Stromal cell of bone marrow (primary cell): ENCODE measurements at places on chromosomes 2 and 18.

DNA sequence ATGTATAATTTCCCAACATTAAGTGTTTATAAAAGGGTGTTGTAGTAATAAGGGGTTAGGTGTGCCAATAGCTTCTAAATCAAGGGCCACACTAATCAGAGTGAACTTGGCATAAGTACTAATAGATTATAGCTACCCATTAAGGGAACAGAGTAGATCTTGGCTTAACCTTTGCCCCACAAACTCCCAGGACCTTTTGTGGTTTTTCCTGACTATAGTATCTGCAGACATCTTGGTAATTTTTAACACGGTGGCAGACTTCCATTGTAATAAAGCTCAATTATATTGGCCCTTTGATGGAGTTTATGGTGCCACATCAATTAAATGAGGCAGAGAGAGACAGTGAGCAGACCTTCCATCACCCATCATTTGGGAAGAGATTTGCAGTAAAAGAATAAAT is 358.5 kb upstream of the HNRNPA3 start:
- DNase-seq: no peak

DNA sequence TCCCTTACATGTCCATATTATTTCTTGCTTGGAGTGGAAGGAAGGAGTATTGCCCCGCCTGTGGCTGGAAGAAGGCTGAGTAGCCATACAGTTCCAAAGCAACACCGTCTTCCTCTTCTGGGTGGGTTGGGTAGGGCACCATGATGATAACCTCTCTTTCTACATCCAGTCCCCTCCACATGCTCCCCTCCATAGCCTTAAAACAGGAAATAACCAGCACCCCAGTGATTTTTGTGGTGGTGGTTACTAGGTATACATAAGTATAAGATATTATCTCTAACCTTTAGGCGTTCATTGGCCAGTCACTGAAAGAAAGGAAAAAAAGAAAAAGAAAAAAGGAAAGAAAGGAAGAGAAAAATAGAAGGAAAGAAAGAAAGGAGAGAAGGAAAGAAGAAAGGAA is 63.1 kb downstream of the CXCR4 start:
- no peak for DNase-seq

DNA sequence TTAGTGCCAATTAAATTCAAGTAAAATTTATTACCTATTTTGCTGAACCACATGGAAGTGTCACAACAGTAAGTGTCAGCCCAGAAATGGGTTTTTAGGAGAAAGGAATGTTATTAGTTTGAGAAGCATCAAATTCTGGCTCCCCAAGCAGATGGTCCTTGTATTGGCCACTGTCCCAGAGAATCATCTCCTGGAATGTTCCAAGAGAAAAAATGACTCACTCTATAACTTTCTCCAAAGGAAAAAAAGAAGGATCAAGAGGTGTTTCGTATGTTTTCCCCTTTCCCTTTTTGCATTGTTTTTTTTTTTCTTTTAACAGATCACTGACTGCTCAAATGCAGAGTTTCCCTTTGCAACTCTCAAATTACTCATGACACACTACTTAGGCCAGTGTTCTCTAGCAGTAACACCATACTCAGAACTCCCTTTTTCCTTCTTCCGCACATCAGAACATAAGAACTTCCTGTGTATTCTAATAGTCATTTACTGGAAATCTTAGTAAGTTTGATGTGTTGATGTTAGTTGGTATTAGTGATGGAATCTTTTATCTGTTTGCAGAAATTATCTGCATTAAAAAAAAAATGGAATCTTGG is 390.3 kb downstream of the GPD2 start:
- peak; percentile 53 for DNase-seq

DNA sequence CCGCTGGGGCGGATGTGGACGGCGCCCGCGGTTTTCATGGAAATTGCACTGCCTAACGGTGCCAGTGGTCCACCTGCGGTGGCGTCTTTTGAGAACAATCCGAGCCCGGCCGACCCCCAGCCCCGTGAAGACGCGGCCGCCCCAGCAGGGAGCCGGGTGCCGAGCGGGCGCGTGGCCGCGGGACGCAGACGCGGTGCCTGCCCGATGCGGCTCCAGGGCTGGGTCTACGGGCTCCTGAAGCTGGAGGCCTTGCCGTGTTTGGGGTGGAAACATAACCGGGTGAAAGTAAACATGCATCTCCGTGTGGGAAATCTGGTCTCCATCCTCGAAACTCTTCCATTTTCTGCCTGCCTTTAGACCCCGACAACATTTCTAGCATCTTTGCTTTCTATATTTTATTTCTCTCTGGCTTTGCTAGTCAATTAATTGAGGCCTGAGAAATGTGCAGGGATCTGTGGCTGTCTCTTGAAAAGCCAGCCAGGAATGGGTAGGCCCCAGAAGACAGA is 572 bp downstream of the INPP4A start:
- DNase-seq: no peak

DNA sequence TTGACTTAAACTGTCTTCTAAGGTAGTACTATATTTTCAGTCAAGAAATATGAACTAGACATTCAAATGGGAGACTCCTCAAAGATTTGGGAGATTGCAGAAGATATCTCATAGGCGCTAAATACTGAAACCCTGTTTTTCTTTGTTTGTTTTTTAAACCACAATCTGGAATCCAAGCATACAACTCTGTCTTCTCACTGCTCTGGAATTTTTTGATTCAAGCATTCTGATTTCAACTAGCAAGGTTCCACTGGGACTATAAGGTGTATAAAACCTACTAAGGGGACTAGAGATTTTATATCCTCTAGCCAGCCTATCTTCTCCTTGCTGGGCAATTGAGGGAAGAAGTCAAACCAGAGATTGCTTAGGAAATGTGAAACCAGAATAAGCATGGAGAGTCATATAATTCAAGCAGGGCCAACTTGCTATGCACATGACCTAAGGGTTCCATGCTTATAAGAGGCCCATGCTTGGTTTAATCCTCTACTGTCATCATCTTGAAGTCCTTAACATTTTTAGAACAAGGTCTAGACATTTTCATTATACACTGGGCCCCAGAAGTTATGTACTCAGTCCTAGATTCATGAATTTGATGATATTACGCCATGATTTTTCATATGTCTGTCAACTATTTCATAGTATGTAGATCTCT is 405.5 kb downstream of the PARD3B start:
- peak; percentile 8 for DNase-seq

- DNase-seq: no peak
Measured at GRCh38 chr18:47420130-47420529, 168.7 kb upstream of the SKOR2 start.

- no peak for DNase-seq
Measured at GRCh38 chr2:59761966-59762365, 791.5 kb downstream of the BCL11A start.

- no peak for DNase-seq
Measured at GRCh38 chr2:8998418-8999101, 4.9 kb downstream of the MBOAT2 start.

- DNase-seq: no peak
Measured at GRCh38 chr2:96239745-96240264, 26.0 kb downstream of the TMEM127 start.

DNA sequence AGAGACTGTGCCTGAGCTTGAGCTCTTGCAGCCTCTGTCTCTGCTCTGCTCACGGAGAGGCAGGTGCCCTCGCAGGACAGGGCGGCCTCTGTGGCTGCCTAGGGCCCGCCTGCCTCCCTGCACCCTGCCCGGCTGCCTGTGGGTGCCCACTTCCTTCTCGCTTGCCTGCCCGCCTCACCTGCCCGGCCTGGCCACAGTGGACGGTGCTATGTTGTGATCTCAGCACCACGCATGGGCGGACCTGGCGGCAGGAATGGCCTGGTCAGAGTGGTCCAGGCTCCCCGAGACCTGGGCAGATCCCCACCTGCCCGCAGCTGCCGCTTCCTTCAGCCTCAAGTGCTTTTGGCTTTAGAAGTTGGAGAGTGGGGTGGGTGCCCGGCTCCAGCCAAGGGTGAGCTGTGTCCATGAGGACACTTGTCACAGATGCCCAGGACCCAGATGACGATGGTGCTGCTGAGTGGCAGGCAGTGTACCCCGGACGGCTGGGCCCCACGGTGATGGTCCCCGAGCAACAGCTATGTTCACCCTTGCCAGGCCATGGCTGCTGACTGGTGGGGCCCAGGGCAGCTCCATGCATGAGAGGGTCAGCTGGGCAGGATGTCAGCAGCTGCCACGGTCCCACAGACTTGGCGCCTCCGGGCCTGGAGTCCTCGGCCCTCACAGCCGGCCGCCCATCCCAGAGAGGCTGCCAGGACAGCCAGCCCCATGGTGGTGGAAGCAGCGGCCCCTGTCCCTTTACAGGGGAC is 25.3 kb downstream of the RTP5 start:
- no peak for DNase-seq

GRCh38 chr18:45163871-45164270 is 451.4 kb upstream of the SLC14A2 start:
- DNase-seq: no peak

- DNase-seq: no peak
Measured at GRCh38 chr2:120750488-120751210, 15.0 kb downstream of the GLI2 start.

- DNase-seq: peak; percentile 33
Measured at GRCh38 chr2:213021971-213022899, 129.2 kb downstream of the IKZF2 start.

- no peak for DNase-seq
Measured at GRCh38 chr18:78724214-78724914, 255.3 kb upstream of the SALL3 start.

DNA sequence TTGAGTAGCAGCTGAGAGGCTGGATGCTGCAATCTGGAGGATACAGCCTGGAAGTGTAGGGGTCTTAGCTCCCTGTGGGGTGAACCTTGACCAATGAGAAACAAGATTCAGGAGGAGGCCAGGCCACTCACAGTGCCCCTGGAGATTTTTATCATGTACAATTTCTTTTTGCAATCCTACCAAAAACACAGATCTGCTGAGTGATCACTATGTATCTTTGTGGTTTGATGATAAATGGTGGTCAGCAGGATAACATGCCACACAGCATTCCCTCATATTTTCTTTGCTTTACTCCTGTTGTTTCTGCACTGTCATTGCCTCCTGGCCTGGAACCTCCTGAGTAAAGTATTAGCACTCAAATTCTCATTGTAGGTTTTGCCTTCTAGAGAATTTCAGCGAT is 357.9 kb downstream of the THSD7B start:
- DNase-seq: peak; percentile 34

GRCh38 chr2:20196053-20196656 is 28.8 kb downstream of the SDC1 start:
- no peak for DNase-seq
